ENCODE measurements at places on chromosomes 16 and 17.

GRCh38 chr16:58127634-58128033 lies 1.5 kb downstream of the CFAP20 start:
- DNase-seq: no peak

DNA sequence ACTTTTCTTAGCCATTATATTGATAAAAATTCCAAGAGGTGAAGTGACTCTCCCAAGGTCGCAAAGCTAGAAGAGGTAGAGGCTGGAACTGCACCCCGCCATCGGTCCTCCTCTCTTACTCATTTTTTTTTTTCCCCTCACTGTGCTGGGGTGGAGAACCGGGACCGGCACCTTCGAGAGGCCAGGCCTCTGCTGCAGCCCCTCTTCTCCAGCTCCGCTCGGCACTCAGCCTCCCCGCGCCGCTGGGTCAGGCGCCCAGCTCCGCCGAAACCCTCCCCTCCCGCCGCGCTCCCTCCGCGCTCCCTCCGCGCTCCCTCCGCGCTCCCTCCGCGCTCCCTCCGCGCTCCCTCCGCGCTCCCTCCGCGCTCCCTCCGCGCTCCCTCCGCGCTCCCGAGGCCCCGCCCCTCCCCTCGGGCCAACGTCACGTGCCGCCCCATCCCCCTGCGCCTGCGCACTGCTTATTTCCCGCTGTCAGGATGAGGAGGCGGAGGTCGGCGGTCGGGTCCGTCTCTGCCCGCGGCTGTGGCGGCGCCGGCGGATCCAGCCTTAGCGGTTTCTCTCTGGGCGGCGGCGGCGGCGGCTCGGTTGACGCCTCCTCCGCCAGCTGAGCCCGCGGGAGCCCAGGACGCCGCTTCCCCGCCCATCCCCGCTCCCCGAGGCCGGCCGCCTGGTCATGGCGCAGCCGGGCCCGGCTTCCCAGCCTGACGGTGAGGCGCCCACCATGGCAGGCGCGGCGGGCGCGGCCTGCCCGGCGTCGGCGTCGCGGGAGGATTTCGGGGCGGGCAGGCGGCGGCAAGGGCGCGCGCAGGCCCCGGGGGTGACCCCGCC lies at the start of gene RABEP1:
Gene RABEP1 (plus strand): TSS at position 471 of the 828 bp plus-strand sequence. CDS start 203 bp downstream, at position 674.
- peak; percentile 29 for DNase-seq

DNA sequence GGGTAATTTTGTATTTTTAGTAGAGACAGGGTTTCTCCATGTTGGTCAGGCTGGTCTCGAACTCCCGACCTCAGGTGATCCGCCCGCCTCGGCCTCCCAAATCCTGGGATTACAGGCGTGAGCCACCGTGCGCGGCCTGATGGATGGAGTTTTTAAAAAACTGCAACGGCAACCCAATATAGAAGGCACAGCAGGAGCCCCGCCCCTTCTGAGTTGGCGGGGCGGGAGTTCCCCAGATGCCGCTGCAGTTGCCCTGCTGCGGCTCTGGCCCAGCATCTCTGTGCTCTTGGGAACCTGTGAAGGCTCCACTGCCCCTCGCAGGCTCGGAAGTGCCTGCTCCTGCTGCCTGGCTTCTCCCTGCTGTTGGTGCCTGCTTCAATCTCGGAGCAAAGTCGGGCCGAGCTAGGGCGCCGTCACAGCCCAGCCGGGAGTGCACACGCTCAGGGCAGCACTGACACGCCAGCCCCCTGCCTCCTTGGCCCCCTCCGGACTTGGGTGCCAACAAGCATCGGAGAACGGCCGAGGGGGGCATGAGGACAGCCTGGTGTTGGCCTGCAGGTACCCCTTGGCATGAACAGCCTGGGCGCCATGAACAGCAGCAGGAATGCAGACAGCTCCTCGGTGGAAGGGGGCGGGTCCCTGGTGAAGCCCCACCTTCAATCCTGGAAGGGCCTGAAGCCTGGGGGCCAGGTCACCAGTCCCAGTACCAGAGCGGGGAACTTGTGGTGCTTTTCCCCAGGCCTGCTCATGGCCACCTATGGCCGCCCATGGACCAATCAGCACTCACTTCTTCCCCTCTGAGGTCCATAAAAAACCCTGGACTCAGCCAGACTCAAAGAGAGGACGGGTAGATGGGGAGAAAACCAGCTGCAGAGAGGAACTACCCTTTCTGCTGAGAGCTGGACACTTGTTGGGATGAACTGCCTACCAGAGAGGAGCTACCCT lies 2.3 kb upstream of the NT5M start:
- DNase-seq: peak; percentile 35

GRCh38 chr17:2075336-2076086 lies 20.6 kb downstream of the HIC1 start:
- DNase-seq: peak; percentile 36

- DNase-seq: no peak
These were observed 7.7 kb downstream of the CCL18 start for GRCh38 chr17:36071751-36072150.

DNA sequence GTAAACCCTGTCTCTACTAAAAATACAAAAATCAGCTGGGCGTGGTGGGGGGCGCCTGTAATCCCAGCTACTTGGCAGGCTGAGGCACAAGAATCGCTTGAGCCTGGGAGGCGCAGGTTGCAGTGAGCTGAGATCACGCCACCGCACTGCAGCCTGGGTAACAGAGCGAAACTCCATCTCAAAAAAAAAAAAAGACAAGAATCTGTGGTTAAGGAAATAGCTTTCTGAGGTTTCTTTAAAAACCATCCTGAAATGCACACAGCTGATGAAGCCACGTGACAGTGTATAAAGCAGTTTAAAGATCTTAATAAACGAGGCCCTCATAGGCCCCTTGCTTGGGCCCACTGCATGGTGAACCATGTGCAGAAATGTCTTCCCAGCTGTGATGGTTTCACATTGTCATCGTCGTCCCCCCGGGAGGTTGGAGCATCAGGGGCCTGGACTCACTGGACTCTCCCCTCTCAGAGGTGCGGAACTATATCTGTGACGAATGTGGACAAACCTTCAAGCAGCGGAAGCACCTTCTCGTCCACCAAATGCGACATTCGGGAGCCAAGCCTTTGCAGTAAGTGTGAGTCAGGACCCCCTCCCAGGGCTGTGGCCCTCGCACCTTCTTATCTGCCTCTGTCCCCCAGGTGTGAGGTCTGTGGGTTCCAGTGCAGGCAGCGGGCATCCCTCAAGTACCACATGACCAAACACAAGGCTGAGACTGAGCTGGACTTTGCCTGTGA lies 16.2 kb downstream of the ZNF276 start:
- no peak for DNase-seq

DNA sequence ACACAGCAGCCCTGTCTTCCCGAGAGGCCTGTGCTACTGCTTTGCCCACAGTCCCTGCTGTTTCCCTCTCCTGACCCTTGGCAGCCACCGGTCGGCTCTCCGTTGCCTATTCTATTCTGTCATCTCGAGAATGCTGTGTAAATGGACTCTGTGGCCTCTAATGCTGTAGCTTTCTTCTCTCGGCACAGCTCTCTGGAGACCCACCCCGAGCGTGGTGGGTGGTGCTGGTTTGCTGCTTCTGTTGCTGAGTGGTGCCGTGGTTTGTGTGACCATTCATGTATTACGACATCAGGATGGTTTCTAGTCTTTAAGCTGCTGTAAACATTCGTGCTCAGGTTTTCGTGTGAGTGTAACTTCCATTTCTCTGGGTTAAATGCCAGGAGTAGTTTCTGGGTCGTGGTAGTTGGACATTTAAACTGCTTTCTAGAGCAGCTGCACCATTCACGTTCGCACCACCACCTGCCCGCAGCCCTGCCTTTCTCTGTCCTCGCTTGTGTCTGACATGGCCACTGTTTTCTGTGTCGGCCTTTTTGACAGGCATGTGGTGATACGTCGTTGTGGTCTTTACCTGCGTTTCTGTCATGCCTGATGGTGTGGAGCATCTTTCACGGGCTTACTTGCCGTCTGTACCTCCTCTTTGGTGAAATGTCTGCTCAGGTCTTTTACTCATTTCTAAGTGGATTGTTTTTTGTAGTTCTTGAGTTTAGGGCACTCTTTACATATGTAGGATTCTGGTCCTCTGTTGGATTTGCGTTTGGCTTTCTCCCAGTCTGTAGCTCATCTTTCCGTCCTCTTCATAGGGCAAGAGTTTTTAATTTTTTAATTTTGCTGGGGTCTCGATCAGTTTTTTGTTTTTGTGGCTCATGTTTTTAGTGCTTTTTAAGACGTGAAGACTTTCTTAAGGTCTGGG lies 47.7 kb upstream of the ZNF750 start:
- no peak for DNase-seq

DNA sequence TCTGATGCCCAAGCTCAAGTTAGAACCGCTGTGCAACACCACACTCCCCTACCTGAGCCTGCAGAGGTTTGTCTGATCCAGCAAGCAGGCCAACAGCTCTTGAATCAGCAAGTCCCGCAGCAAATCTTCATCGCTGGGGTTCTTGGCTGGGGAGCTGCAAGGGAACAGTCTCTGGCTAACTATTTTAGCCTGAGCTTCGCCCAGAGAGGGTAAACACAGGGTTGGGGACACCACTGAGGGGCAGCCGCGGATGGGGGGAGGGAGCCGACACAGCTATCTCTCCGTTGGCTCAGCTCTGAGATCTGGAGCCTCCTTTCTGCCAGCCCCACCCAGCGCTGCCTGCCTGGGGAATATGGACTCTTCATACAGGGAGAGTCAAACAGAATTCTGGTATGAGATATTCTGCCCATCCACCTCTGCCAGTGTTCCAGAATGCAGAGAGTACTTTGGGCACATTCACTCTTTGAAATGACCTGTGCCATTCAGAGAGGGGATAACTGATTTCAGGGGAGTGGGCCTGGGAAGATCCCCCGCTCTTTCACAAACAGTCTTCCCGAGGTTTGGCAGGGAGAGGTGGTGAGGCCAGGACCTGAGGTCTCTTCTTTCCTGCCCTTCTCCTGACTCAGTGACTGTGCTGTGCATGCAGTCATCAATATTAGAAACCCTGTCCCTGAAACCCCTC lies 7.4 kb downstream of the GIP start:
- no peak for DNase-seq

DNA sequence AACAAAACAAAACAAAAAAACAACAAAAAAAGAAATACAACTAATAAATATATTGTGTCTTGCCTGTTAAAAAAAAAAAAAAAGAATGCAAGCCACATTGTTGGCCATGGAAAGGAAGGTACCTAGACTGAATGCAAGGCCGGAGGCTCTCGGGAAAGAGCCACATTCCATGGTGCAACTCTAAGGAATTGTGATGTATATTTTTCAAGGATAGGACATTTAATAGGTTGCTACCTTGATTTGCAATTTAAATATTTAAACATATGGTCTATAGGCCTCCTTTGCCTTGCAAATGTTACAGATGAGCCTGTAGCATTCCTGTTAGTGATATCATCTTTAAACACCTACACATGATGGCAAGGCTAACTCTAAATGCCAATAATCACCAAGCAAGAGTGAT lies 650.9 kb downstream of the TOX3 start:
- DNase-seq: no peak

- peak; percentile 81 for DNase-seq
These were observed 14.3 kb downstream of the PIEZO1 start for GRCh38 chr16:88770461-88771293.

DNA sequence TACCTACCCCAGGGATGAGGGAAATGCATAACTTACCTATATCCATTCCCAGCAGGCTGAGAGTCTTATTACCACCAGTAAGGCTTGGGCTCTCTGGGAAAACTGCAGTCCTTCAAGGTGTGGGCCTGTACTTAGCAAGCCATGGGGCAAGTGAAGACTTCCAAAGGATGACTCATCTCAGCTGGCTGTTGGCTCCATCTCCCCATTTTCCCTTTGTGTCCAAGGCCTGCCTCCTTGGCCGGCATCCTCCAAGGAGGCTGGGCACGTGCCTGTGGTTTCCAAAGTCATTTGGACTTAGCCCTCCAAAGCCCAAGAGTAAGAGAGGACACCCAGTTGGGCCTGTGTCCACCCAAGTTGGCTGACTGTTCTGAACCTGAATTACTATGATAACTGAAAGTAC lies 89.8 kb downstream of the TMEM100 start:
- peak; percentile 12 for DNase-seq

GRCh38 chr16:69942627-69943170 lies 8.4 kb upstream of the CLEC18A start:
- DNase-seq: no peak

DNA sequence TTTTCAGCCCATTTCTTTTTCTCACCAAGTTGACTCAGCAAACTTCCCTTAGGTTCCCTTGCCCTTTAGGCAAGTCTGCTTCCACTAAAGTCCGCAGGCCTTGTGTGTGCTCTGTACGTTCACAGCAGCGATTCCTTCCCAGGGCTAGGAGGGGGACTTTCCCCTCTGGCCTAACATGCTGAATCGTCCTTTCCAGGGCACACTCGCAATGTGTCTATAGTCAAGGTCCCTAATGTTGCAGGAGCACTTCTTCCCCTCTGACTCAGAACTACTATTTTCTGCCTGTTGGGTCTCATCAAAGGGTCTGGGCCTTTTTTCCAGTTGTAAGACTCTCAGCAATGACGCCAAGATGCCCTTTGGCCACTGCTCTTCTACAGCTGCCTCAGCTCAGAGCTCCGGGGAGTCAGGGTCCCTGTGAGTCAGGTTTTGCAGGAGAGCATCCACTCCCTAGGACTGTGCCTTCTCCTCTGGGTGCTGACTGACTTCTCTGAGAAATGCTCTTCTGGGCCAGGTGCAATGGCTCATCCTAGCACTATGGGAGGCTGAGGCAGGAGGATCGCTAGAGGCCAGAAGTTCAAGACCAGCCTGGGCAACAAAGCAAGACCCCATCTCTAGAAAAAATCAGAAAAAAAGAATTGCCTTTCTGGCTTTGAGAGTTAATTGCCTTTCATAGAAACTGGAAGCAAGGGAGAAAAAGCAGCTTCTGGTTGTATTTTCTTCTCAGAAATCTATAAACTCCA lies 64.4 kb upstream of the TBX2 start:
- no peak for DNase-seq

DNA sequence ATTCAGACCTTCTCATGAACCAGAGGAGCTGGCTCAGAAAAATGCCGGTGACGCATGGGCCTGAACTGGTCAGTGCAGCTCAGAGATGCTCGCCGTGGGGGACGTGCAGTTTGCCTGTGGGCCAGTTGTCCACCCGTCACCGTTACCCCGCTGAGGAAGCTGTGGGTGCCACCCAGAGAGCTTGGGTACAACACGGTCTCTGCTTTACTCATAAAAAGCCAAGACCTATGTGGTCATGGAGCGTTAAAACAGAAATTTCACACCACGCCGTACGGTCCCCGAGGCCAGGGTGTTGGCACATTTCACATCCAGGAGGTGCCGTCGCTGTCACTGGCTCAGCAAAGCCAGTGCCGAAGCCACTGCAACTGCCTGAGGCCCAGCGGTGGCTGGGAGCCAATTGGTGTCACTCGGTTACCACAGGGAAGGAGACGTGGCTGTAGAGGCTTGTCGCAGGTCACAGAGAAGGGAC lies 120.9 kb downstream of the METRNL start:
- no peak for DNase-seq

GRCh38 chr16:53944025-53944424 lies 240.1 kb downstream of the FTO start:
- peak; percentile 91 for DNase-seq
